ENCODE measurements at places on chromosomes 7 and 10.

DNA sequence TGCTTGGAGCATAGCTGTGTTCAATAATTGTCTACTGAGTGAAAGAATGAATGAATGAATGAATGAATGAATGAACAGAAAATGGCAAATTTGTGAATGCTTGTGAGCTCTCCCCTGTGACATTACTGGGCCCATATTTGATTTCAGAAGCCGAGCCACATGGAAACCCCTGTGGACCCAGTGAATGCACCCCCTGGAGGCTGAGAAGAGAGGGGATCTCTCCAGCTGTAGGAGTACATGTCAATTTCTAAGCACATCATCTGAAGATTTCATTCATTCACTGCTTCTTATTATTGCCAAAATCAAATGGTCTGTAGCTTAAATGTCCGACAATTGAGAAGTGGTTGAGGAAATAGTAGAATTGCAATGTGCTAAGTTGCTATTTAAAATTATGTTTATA is 58.3 kb upstream of the DOCK1 start:
- DNase-seq = no peak

DNA sequence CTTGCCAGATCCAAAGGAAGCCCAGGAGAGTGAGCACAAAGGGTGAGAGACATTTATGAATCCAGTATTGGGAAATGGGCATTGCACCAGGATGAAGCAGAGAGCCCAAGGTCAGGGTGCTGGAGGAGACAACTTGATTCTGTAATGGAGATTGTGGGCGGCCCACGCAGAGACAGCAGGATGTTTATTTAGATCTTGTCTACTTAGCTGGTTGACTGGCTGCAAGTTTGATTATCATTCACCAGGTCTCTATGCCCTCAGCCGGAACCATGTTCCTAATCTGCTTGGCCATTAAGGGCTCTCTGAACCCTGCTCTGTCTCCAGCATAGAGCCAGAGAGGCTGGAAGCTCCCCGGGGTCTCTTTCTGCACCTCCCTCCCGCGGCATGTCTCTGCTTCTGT is 188.7 kb downstream of the PLXNA4 start:
- no peak for DNase-seq

- no peak for DNase-seq
These were observed 22.4 kb downstream of the FGFBP3 start for GRCh38 chr10:91886954-91887271.

GRCh38 chr10:58436071-58436470 is 50.9 kb downstream of the TFAM start:
- no peak for DNase-seq

- DNase-seq = no peak
These were observed 4.6 kb upstream of the INPP5A start for GRCh38 chr10:132532749-132533560.

- peak; percentile 13 for DNase-seq
These were observed 704.0 kb upstream of the LRRN3 start for GRCh38 chr7:110386913-110387312.

- no peak for DNase-seq
These were observed 993 bp upstream of the SND1 start for GRCh38 chr7:127650847-127651555.

GRCh38 chr7:69645683-69646082 is 47.4 kb downstream of the AUTS2 start:
- no peak for DNase-seq

- DNase-seq = no peak
These were observed 3.8 kb upstream of the CRCP start for GRCh38 chr7:66110856-66111255.

- DNase-seq = no peak
These were observed 19.6 kb upstream of the ADD3 start for GRCh38 chr10:109988212-109988596.

Data from stomach (tissue), 19 donors.